ENCODE measurements at places on chromosomes 2 and 18.

DNA sequence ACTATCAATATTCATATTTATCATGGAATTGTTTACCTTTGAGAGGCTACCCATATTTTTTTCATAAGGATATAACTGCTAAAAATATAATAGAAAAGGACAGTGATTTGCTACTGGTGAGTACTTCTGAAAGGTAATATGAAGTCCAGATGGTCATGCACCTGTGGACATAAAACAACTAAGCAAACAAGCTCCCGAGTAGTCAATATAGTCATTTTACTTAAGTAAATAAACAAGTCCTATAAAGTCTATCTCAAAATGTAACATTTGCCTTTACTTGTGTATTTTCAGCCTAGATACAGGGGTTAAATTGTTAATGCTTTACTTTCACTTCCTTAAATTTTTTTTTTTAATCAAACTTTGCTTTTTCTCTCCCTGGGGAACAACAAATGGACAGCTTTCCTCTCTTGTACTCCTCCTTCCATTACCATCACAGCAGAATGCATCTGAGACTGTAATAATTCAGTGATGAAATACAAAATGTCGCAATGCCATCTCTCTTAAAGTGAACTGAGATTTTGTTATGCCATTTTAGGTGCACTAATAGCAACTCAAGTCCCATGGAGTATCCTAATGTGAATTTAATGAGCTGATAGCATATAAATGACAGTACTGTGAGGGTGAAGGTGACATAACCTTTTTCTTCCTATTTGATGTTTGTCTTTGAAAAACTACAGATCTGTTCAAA is 1325.4 kb upstream of the ZEB2 start:
- DNase-seq, result no peak

GRCh38 chr18:79515331-79515730 is 119.6 kb downstream of the NFATC1 start:
- no peak for DNase-seq

DNA sequence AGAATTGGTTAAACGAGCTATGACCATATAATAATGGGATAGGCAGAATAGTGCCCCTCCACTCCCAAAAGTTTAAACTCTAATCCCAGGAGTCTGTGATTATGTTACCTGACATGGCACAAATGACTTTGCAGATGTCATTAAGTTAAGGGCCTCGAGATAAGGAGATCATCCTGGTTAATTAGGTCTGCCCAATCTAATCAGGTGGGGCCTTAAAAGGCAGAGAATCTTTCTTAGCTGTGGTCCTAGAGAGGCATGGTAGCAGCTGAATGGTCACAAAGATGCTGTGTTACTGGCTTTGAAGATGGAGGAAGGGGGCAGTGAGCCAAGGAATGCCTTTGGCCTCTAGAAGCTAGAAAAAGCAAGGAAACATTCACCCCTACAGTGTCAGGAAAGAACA is 31.1 kb downstream of the TACR1 start:
- no peak for DNase-seq

- no peak for DNase-seq
Measured at GRCh38 chr2:626491-627339, 50.5 kb downstream of the TMEM18 start.

GRCh38 chr18:63850020-63850419 is 37.5 kb upstream of the SERPINB2 start:
- DNase-seq, result peak; percentile 86

- DNase-seq, result no peak
Measured at GRCh38 chr18:67432806-67433205, 83.7 kb downstream of the DSEL start.

DNA sequence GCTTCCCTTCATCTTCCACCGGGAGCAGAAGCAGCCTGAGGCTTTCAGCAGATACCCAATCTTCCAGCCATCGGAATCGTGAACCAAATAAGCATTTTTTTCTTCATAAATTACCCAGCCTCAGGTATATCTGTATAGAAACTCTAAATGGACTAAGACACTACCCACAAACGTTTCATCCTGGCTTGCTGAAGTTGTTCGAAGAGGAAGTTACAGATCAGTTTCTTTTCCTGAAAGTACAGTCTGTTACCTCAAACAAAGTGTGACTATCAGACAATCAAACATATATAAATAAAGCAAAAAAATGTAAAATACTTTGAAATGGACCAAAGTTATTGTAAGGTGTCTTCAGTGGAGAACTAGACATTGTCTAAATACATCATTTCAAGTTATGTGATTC is 97.9 kb downstream of the MREG start:
- DNase-seq, result no peak

DNA sequence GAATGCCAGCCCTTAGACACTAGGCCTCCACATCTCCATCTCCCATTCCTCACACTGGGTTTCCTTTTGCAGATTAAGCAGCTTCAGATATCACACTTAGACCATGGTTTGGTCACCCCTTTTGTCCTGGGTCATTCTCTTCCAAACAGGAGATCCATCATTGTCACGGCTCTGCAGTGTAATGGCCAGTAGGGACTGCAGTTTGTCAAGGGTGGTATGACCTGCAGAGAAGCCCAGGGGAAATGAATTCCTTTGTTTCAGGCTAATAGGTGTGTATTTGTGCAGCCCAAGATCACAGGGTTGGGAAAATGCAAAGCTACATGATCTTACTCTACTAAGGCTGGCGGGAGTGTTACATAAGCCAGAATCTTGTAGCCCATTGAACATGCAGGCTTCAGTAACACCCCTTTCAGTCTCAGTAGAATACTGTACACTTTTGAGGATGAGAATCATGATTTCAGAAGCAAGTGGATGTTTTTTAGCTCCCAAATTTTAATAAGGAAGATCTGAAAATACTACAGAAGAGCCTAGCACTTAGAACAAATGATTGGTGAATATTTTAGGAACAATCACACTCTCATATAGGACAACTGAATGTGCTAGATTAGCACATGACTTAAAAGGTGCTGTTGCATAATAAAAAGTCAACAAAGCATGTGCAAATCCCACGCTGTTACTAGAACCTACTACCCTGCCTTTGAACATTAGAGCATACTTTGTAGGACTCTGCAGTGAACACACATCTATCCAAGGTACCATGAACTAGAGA is 24.0 kb upstream of the LPIN1 start:
- DNase-seq, result peak; percentile 15

DNA sequence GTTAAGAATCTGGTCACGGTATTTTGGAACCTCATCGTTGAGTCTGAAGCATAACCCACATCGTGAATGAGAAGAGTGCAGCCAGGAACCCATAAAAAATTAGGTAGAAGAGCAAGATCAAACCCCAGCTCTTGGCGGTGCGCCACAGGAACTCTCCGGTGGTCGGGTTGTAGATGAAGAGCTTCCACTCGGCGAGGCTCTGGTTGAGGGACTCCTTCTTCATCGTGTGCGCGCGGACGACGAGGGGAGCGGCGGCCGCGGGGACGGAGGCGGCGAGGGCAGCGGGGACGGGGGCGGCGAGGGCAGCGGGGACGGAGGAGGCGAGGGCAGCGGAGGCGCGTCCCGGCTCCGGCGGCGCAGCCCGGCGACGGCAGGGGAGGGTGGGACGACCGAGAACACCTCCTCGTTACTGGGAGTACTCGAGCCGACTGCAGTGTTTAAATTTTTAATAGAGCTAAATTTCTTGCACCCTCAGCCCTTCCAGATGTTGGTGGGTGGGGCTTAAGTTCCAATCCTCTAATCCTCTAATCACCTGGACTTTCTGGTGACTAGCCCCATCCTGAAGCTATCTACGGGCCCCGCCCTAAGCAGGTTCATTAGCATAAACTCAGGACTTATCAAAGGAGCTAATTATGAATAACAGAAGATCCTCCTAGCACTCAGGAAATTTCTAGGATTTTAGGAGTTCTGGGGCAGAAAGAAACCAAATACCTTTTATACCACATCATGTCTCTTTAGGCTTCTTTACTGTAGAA is 20.4 kb upstream of the PAPOLG start:
- DNase-seq, result peak; percentile 57

- DNase-seq, result no peak
Measured at GRCh38 chr18:62371436-62371835, 46.3 kb downstream of the TNFRSF11A start.

DNA sequence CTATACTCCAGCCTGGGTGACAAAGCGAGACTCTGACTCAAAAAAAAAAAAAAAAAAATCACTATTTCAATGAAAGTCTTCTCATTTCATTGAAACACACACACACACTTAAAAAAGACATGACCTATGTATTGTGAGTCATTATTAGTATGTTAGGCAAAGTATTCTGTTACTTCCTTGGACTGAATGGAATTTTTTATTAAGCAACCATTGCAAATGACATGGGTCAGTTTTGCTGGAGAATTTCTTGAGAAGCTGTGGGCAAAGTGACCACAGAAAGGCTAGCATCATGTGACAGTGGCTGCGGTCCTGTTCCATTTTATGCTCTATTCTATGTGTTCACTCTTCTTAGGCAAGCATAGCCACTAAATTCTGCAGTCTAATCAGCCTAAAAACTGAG is 695.7 kb downstream of the TDRD15 start:
- DNase-seq, result peak; percentile 9

DNA sequence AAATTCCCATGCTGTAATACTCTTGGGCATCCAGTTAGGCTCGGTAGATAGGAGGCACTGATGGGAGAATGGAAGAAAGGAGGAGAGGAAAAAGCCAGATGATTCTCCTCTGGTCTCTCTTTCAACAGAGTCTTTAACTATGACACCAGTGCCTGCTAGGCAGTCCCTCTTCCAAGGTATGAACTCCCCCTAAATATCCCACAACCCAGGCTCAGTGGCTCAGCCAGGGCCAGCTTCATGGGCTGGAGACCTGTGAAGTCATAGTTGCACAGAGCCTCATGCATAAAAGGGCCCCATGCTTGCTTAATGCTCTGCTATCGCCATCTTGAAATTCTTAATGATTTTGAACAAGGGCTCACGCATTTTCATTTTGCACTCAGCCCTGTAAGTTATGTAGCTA is 869.2 kb upstream of the GCFC2 start:
- DNase-seq, result no peak

- peak; percentile 91 for DNase-seq
Measured at GRCh38 chr18:22705328-22705727, 227.8 kb upstream of the RBBP8 start.

GRCh38 chr18:5162111-5162510 is 34.9 kb downstream of the AKAIN1 start:
- DNase-seq, result no peak

DNA sequence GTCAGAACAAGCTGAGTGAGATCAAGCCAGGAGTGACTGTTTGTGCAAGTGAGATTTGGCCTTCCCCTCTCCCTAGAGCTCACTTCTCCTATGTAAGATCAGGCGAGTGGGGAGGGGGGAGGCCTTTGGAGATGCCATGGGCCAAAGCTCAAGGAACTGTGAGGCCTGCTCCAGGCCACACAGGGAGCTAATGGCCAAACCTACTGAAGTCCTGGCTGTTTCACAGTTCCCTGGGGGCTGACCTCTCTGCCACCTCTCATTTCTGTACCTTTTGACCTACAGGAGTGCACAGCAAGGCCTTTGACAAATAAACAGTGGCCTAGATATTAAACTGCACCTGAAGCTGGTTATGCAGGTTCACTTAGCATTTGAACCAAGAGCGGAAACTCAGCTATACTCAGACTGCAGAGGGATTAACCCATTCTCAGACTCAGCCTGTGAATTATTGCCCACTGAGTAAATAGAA is 235.0 kb upstream of the NT5C1B start:
- no peak for DNase-seq

GRCh38 chr18:79587779-79588635 is 91.6 kb upstream of the CTDP1 start:
- no peak for DNase-seq

DNA sequence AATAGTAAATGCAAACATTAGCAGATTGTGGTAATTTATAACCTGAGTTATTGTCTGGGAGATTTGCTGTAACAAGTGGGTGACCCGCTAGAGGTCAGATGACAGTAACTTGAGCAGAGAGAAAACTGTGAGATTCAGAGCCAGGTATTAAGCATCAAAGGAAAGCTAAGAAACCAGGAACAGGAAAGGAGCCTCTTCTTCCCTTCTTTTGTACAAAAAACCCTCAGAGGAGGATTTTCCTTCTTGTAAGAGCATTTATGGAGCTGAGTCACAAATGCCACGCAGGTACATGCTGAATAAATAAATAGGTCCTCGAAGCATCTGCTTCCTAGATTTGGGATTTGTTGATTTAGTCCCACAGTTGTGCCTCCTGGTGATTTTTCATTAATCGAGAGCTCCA is 146.5 kb downstream of the SH3BP4 start:
- DNase-seq, result peak; percentile 14

DNA sequence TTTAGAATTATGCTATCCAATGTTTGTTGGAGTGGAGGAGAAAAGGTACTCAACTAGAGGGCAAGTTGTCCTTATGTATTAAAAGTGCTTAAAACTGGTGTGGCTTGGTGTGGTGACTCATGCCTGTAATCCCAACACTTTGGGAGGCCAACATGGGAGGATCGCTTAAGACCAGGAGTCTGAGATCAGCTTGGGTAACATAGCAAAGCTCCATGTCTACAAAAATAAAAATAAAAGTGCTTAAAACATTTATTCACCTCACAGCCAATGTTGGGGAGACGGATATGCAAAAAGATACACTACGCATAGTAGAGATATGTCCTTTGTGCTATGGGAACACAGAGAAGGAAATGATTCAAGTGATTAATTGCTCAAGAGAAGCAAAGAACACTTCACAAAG is 19.3 kb upstream of the TNFAIP6 start:
- DNase-seq, result no peak

GRCh38 chr2:1974397-1974796 is 230.1 kb upstream of the PXDN start:
- no peak for DNase-seq

- peak; percentile 93 for DNase-seq
Measured at GRCh38 chr2:214069254-214069653, 341.6 kb upstream of the VWC2L start.

- no peak for DNase-seq
Measured at GRCh38 chr2:30412684-30413570, 34.1 kb upstream of the LCLAT1 start.

GRCh38 chr2:176328149-176328548 is 58.9 kb downstream of the MTX2 start:
- no peak for DNase-seq

- DNase-seq, result peak; percentile 47
Measured at GRCh38 chr2:16425462-16426336, 239.9 kb downstream of the CYRIA start.

- peak; percentile 76 for DNase-seq
Measured at GRCh38 chr2:38581193-38582147, 21.3 kb downstream of the HNRNPLL start.

GRCh38 chr2:141554810-141555209 is 576.0 kb downstream of the LRP1B start:
- peak; percentile 53 for DNase-seq

DNA sequence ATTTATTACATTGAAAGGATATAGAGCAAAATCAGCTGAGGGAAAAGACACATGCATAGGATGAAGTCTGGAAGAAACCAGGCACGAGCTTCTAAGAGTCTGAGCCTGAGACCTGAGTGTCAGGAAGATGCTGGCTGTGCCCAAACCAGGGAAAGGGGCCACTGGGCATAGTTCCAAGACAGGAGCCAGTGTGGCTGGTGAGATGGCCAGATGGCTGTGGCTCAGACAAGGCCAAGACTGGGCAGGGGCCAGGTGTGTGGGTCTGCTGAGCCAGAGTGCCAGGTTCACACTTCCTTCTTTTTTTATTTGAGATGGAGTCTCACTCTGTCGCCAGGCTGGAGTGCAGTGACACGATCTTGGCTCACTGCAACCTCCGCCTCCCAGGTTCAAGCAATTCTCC is 95.5 kb upstream of the ATG16L1 start:
- DNase-seq, result no peak
